Naive thymus-derived CD4-positive, alpha-beta T cell (primary cell): ENCODE measurements at places on chromosomes 3 and 15. TPM values are rescaled to one million over a fixed set of nuclear protein-coding genes. Genes with fewer than 3 reads are reported as not detected.

DNA sequence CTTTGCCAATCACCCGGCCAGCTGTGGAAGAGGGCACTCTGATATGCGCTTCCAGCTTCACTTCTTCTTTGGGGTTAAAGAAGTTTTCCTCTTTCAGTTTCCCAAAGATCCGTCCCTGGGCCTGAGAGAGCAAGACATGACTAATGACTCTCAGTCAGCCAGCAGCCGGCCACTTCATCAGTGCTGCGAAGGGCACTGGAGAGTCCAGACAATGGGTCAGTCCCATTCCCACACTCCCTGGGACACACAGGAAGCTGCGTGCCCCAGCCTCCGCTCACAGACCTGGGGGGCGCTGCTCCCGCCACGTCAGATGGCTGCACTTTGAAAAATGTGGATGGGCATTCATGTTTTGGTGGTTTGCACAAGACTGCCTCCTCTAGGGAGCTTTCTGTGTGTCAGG is 63.3 kb downstream of the SENP2 start:
- no peaks in the 10 kb centered on the region for H3K4me1 ChIP-seq
- no peak for DNase-seq
- no peak overlapping the region for H3K27ac ChIP-seq
- H3K4me3 ChIP-seq = no peak overlapping the region
- H3K27me3 ChIP-seq = no peaks in the 10 kb centered on the region

Gene PTPN9
- 14.3 TPM for polyA plus RNA-seq

DNA sequence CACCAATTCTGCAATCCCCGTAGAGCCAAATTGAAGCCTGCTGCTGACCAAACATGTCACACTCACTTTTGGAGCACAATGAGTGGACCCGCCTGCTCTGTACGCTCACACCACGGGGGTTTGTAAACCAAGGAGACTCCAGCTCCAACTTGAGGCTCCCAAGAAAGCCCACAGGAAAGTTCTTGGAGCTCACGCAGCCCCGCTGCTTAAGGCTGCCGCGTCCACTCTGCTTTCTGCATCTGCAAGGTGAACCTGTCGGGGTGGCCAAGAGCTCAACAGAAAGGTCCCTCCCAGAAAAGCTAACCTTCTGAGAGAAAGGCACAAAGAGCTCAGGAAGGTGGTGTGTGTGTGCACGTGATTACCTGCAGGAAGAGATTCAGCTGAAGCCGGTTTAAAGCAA is 94.9 kb downstream of the PCSK6 start:
- no peaks in the 10 kb centered on the region for H3K4me1 ChIP-seq
- no peak for DNase-seq
- no peak overlapping the region for H3K4me3 ChIP-seq
- no peaks in the 10 kb centered on the region for H3K27me3 ChIP-seq

Gene CCR1
- polyA plus RNA-seq = 0.09 TPM

- DNase-seq = no peak
- no peak overlapping the region for H3K27ac ChIP-seq
- no peaks in the 10 kb centered on the region for H3K4me1 ChIP-seq
- H3K4me3 ChIP-seq = no peak overlapping the region
- H3K27me3 ChIP-seq = no peaks in the 10 kb centered on the region
- H3K36me3 ChIP-seq = no peaks in the 10 kb centered on the region
Observed at GRCh38 chr15:40286794-40287193, 3.9 kb upstream of the ANKRD63 start.

DNA sequence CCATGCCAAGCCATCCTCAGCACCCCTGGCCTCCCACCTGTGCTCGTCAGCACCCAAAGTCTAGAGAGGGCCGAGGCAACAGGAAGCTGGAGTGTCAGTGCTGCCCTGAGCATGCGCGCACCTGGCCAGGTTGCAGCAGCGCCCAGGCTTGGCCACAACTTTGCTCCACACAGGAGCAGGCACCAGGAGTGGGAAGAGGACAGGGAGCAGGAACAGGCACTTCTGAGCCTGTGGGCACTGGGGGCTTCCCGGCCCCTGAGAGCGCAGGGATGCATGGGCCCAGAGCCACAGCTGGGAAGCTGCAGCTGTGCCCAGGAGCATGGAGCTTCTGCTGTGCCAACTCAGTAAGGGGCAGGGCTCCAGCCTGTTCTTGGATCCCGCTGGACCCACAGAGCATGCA is 471.5 kb upstream of the WNT5A start:
- no peaks in the 10 kb centered on the region for H3K36me3 ChIP-seq
- no peaks in the 10 kb centered on the region for H3K27me3 ChIP-seq
- no peaks in the 10 kb centered on the region for H3K4me1 ChIP-seq
- DNase-seq = no peak
- no peak overlapping the region for H3K4me3 ChIP-seq

- no peaks in the 10 kb centered on the region for H3K27me3 ChIP-seq
- H3K36me3 ChIP-seq = no peaks in the 10 kb centered on the region
- no peak overlapping the region for H3K27ac ChIP-seq
- H3K4me1 ChIP-seq = no peaks in the 10 kb centered on the region
Observed at GRCh38 chr3:114034211-114034610, 22.1 kb downstream of the CCDC191 start.
